ENCODE measurements at places on chromosomes 3 and 15.
A peak's percentile ranks its signal among the peaks of the same experiment; 100 is the strongest.

GRCh38 chr3:16108424-16108823 is 66.1 kb upstream of the GALNT15 start:
- no peak for DNase-seq

DNA sequence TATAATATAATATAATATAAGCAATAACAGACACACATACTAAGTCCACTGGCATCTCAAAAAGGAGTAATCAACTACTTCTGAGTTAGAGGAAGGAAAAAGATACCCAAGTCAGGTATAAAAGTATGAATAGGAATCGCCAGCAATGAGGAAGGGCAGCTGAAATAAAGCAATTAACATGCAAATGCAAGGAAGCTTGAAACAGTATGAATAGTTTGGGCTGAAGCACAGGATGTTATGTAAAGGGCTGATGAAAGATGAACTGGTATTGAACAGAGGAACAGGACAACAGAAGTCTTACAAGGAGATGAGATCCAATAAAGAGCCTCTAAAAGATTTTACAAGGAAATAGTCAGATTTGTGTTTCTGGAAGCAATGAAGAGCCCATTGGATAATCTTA is 7.1 kb downstream of the COPS2 start:
- no peak for DNase-seq

DNA sequence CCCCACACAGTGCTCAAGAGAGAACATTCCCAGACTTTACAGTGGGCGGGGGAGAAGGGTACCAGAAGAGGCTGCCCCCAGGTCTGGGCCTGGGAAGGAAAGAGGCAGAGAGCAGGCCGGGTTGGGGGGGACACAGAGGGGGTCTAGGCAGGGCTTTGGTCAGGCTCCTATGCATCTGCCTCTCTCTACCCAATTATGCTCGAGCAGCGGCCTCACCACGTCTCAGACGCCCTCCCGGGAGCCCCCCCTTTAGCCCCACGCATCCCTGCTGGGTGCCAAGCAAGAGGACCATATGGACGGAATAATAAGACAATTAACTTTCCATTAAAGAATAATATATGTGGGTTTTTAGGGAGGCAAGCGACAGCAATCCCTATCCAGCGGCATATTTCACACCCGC is 32.8 kb downstream of the CACNA2D2 start:
- no peak for DNase-seq

GRCh38 chr15:73601451-73602445 is 31.4 kb downstream of the NPTN start:
- DNase-seq: no peak

GRCh38 chr3:112115806-112116383 is 17.2 kb downstream of the GCSAM start:
- no peak for DNase-seq

- DNase-seq: no peak
Measured at GRCh38 chr15:49044766-49045606, 1.3 kb downstream of the SECISBP2L start.

- DNase-seq: no peak
Measured at GRCh38 chr15:100170291-100171210, 171.2 kb downstream of the ADAMTS17 start.

DNA sequence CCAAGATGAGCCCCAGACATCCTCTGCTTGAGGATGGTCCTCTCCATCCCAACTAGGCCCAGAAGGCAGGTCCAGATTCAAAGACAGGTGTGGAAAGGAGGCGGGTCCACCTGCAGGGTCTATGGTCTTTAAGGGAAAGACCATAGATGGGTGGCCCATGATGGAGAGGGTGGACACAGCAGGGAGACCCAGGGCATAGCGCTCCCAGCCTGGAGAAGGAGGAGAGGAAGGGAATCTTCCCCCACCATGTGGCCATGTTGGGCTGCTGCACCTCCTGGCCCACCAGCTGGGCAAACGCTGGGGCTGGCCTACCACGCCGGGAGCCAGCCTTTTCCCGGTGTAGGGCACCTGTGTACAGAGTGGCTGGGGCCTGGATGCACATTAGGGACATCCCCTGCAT is 265.2 kb upstream of the TLE3 start:
- peak; percentile 71 for DNase-seq

GRCh38 chr3:154274348-154274747 is 49.9 kb downstream of the DHX36 start:
- DNase-seq: no peak

- no peak for DNase-seq
Measured at GRCh38 chr15:81294516-81294880, 29.4 kb downstream of the STARD5 start.

DNA sequence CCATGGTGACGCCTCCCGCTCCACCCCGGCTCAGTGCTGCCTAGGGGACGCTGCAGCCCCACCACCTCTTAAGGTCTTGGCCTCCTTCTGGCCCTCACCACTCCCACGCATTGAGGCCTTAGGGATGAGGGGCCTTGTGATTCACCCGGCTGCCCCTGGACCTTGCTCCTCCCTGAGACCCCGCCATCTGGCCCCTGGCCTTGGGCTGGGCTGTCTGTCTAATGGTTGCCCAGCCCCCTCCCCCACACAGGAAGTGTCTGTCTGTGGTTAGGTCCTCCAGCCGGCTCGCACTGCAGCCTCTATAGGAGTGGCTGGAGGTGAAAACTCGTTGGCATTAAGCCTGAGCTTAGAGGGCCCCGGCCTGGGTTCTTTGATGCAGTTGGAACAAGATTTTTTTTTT is 21.5 kb upstream of the MTHFS start:
- no peak for DNase-seq

DNA sequence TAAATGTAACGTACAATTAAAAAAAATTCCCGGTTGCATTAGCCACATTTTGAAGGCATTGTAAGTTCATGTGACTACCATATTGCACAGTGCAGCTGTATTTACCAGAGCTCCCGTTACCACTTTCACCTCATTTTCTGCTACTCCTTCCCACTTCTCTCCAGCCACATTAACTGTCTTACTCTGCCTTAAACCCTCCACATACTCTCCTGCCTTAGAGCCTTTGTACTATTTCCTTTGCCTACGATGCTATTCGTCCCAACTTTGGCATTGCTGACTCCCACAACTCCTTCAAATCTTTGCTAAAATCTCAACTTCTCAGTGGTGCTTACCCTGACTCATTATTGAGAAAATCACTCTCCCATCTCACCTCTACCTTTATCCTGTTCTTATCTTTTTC is 115.2 kb downstream of the CADM2 start:
- no peak for DNase-seq

DNA sequence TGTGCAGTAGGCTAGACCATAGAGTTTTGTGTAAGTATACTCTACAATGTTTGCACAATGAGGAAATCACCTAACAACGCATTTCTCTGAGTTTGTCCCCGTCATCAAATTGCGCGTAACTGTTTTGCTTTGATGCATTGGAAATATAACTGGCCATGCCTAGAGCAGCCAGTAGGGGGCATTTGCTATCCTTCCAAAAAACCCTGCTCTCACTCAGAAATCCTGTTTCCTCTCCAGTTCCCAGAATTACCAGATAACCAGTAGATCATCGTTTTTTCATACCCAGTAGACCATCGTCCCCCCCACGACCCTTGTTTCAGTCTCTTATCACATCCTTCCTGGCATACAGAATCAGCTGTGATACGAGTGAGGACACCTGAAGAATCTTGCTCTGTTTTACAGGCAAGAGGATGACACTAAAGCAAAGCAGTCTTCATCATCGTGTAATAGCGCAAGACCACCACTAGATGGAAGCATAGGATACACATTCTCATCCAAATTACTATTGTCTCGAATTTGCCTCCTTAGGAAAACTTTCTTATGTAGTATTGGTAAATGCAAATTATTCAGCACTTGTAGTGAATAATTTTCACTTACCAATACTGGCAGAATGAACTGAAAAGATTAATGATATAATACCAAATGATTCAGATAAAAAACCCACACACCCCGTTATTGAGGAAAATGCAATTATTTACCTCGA is 4.4 kb upstream of the GABRR3 start:
- DNase-seq: peak; percentile 45

DNA sequence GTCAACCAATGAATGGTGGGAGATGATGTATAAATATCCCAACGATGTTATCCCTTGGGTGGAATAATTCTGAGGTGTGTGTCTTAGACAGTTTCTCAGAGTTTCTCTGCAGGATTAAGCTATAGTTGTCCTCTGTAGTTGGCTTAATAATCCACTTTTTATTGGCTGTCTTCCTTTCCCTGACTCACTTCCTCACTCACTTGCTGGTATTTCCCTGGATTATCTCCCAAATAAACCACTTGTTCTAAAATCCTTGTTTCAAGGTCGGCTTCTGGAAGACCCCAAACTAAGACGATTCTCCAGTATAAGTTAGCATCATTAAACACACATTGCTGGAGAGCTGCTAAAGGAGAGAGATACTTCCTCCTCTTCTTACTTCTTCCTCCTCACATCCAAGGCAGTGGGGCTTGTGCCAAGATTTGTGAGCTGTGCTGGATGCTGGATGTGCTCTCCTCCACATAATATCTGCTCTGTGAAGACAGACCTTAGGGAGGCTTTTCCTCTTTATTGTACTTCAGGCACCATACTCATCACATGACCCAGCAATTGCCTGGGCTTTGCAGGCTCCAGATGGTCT is 22.5 kb upstream of the ROPN1 start:
- no peak for DNase-seq

DNA sequence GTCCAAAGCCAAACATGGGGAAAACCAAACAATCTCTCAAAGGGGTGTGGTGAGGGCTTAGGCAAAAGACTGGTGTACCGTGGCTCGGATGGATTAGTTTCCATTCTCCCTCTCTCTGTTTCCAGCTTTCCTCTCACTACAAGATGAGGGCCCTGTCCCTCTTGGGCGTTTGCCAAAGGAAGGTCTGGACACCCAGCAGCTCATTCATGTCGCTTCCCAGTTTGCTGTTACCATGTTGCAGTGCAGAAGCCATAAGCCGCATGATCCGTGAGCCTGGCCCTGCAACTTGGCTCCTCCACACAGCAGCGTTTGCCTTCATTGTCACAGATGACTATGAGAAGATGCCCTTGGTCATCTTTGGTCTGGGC is 92.2 kb downstream of the APBA2 start:
- DNase-seq: no peak

DNA sequence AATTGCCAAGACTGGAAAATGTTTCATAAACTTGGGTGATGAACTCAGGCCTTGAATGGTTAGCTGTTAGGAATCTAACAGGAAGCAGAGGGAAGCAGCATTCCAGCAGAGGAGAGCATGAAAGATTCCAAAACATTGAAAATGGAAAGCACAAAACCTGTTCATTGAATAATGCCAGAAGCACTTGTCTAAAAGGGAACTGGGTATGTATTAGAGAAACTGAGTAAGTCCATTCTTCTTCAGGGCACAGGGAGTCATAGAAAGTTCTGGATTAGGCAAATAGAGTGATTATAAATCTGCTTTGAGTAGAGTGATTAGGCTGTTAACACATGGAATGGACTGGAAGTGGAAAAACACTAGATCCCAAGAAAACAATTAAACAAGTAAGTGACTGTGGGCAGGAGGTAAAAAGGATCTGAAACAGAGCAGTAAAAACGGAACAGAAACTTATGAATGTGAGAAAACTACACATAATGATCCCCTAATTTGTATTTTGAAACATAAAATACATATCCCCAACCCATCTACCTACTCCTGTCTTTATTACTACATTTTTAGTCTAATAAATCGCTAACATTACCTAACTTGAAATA is 343.4 kb downstream of the TBC1D5 start:
- no peak for DNase-seq

- DNase-seq: no peak
Measured at GRCh38 chr3:175329373-175329772, 470.2 kb downstream of the NAALADL2 start.

DNA sequence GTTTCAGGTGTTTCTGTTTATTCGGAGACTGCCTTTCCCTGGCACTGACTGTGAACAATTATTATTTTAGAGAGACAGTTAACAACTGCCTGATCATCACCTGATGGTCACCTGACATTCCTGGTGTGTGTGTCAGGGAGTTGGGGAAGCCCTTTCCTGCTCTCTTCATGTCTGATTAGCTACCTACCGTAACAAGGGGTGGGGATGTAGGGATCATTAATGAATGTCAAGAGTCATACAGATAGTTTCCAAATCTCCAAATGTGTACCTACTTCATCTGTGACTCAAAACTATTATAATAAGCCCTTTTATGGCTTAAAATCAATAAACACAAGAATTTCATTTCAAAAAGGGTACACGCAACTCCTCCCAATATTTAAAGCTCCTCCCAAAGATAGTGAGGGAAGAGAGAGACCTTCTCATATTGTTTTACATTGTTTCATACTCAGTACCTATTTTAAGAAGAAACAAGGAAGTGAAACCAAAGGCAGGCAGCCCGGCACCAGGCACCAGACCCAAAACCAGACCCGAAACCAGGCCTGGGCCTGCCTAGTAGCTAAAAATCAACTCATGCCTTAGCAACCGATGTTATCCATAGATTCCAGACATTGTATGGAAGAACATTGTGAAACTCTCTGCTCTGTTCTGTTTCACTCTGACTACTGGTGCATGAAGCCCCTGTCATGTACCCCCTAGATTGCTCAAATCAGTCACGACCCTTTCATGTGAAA is 844.9 kb upstream of the ALCAM start:
- DNase-seq: no peak

GRCh38 chr3:30201715-30202114 is 404.7 kb upstream of the TGFBR2 start:
- no peak for DNase-seq

DNA sequence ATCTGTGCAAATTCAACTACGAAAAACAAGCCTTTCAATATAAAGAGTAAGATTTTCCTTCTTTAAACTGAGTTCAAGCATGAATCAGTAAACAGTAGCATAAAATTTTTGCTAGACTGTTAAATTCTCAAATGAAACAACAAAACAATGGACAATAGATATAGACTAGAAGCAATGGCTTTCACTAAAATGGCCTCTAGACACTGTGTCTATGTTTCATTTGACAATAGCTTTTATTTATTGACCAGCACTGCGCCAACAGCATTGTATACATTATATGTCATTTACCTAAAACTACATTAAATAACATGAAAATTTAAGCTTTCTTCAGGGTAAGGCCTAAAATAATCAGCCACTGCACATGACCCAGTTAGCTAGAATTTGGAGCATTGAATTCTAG is 148.5 kb downstream of the DUT start:
- DNase-seq: no peak

DNA sequence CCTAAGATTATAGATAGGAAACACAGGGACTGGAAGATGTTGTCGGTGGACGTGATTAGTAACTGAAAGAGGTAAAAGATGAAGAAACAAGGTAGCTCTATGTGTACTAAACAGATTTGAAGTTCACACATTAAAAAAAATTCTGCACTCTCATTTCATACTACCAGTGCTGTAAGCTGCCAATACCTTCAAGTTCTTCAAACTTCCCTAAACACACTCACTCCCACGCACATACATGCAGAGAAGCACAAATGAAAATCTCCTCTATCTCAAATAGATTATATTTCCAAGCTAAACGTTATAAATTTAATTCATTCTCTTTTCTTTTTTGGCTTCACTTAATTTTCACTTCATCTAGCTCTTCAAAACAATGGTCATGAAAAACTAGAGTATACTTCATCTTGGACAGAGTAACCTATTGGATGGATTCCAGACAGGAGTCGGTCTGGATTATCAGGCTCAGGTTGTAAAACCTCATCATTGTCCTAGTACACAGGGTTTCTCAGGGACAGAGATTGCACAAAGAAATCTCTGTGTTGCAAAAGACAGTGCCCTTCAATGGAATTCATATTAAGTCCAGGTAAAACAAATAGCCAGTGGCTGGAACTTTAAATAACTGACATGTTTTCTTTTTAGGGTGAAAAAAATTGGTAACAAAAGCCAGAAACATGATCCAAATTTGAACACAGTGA is 408.1 kb upstream of the ZNF385D start:
- DNase-seq: no peak

GRCh38 chr3:101779822-101780381 is 891 bp downstream of the NXPE3 start:
- DNase-seq: no peak
